Esophagus squamous epithelium (tissue), 5 donors: ENCODE measurements at places on chromosomes 7 and 10.

GRCh38 chr7:82241356-82241755, 202.2 kb downstream of the CACNA2D1 start:
- no peak overlapping the region for H3K27ac ChIP-seq
- no peaks in the 10 kb centered on the region for H3K27me3 ChIP-seq

DNA sequence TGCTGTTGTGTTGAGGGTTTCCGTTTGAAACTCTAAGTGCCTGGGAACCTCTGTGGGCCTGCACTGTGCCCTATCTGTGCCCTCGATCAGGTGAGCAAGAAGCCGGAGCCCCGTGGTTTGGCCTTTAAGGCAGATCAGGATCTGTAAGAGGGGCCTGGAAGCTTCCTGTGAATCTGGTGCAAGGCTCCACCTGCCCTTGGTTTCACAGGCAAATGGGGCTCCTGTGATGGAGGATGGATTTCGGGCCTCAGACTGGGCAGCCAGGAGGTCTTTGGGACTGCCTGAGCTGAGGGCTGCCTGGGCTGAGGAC, 21.6 kb downstream of the SCART1 start:
- no peaks in the 10 kb centered on the region for H3K36me3 ChIP-seq
- no peak overlapping the region for H3K27ac ChIP-seq
- H3K27me3 ChIP-seq = no peaks in the 10 kb centered on the region
- no peak overlapping the region for H3K4me3 ChIP-seq
- H3K4me1 ChIP-seq = no peaks in the 10 kb centered on the region

- H3K4me3 ChIP-seq = no peak overlapping the region
- H3K36me3 ChIP-seq = no peaks in the 10 kb centered on the region
- no peaks in the 10 kb centered on the region for H3K27me3 ChIP-seq
- no peaks in the 10 kb centered on the region for H3K4me1 ChIP-seq
- DNase-seq = no peak
- no peak overlapping the region for H3K27ac ChIP-seq
Observed at GRCh38 chr7:142485617-142486226, 227.9 kb upstream of the PRSS58 start.

GRCh38 chr7:95595746-95596197, 544 bp downstream of the PDK4 start:
- no peaks in the 10 kb centered on the region for H3K36me3 ChIP-seq
- peak overlapping the region; percentile 94 for H3K27ac ChIP-seq
- peaks cover 5% of the 10 kb centered on the region for H3K4me1 ChIP-seq
- H3K27me3 ChIP-seq = no peaks in the 10 kb centered on the region

DNA sequence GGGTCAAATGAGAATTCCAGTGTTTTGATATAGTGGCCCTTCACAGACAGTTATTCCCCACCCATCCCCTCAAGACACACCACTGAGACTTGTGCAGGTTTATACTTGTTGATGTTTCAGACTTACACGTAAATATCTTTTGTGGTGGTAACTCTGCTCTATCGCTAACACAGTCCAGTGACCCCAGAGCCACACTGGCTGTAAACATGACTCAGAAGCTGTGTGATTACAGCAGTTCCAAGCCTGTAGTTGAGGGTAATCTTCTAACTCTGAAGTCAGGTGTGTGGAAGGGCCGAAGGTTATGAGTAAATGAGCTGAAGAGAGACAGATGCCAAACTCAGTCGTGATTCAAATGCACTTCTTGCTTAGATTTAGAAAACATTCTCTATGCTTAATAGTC, 19.4 kb downstream of the NOBOX start:
- no peak for DNase-seq
- no peak overlapping the region for H3K4me3 ChIP-seq
- peaks cover 25% of the 10 kb centered on the region for H3K36me3 ChIP-seq
- peak overlapping the region; percentile 25 for H3K27ac ChIP-seq

GRCh38 chr10:13724484-13724883, 137.7 kb downstream of the PRPF18 start:
- peaks cover 3% of the 10 kb centered on the region for H3K4me1 ChIP-seq
- no peak for DNase-seq
- H3K4me3 ChIP-seq = no peak overlapping the region
- H3K27ac ChIP-seq = no peak overlapping the region

DNA sequence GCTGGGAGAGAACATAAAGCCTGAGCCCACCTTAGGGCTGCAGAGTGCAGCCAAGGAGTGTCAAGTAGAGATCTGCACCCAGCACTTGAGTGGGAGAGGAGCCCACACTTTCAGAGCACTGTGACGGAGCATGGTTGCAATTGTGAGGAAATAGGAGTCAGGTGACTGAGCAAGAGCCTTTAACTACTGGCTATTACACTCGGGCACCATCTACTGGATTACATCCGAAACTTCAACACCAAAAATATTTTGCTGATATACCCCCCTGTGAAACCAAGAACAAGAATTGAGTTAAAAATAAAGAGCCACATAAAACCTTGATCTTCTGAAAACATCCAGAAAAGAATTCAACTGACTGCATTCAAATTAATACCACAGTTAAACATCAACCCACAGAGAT, 657.9 kb downstream of the NXPH1 start:
- DNase-seq = no peak
- no peak overlapping the region for H3K4me3 ChIP-seq
- H3K27me3 ChIP-seq = no peaks in the 10 kb centered on the region
- no peak overlapping the region for H3K27ac ChIP-seq
- H3K4me1 ChIP-seq = no peaks in the 10 kb centered on the region

DNA sequence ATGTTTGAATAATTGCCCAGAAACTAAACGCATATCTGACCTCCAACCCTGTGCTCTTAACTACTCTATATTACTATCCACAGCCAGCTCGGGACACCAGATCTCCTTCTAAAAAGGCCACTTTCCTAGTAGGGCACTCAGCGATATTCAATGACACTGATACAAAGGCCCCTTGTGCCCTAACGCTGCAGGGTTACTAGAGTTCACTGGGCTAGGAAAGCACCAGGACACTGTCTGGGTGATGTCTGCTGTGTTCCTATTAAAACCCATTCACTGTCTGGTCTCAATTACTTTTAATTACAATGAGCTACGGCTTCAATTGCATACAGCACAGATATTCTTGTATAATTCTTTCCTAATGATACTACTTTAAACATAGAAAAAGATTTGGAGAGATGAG, 91.7 kb downstream of the SORCS1 start:
- H3K4me1 ChIP-seq = no peaks in the 10 kb centered on the region
- no peak for DNase-seq
- H3K4me3 ChIP-seq = no peak overlapping the region
- H3K27ac ChIP-seq = no peak overlapping the region

DNA sequence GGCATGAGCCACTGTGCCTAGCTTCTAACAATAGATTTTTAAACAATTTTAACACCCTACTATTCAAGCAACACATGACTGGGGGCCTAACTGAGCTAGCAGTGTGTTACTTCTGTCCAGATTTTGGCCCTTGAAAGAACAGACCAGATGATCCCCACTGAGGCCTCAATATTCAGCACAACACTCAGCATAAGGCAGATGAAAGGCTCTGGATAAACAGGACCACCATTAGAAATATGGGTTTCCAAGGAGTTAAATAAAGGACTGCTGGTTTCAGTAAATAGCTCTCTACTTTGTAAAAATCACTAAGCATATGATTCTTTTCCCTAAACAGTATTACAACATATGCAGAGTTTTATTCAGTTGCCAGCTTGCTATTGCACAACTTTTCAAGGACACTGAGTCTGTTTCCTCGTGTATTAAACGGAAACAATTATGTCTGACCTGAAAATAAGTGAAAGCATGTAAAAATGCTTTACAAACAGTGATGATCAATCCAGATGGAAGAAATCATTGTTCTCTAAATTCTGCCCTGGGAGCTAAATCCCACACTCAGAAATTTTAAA, 23.8 kb upstream of the FZD1 start:
- no peak for DNase-seq
- H3K36me3 ChIP-seq = no peaks in the 10 kb centered on the region
- H3K27me3 ChIP-seq = no peaks in the 10 kb centered on the region
- H3K27ac ChIP-seq = peak overlapping the region; percentile 11

DNA sequence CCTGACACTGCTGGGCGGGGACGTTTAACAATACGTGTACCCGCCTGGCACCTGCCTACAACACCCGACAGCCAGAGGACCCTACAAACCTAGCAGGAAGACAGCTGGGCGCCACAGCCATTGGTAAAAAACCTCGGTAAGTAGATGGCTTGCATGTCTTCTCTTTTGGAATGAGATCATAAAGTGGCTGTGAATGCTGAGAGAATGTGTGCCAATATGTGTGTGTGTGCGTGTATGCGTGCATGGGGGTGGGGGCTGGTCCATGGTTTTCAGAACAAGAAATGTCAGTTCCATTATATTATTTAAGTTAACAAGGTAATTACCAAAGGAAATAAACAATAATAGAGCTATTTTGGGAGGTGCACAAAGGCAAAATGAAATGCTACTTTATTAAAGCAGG, 39.2 kb downstream of the PAPOLB start:
- no peak overlapping the region for H3K4me3 ChIP-seq
- H3K27me3 ChIP-seq = no peaks in the 10 kb centered on the region
- DNase-seq = no peak
- H3K4me1 ChIP-seq = peaks cover 7% of the 10 kb centered on the region

DNA sequence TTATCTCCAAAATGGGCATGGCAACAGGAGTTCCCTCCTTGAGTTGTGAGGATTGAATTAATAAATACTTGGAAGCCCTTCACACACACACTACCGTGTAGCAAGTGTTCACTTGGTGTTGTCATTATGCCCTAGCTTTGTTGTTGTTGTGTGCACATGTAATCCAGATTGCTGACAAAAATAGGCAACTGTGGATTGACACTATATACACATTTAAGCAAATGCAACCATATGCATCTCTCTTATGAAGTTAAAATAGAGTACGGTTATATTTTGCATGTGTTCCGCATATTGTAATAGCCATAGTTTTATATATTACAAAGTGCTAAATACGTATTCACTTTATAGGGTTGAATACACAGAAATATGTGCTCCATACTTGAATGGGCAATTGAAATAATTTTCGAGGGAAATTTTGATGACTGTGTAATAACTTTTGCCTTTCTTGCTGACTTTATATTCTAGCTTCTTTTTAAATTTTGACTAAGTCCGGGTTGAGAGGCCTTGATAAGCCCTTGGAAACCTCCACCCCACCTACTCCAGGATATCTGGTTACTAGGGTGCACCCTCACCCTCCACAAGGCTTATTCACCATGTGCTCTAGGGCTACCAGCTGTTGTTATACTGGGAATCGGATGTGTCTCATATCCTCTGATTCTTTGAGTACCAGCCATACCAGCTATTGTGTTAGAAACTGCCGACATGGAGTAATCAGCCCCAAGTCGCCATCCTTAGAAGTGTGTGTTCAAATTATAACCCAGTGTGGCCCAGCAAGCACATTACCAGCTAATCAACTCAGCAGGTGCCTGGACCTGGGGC, 265.0 kb downstream of the CAMK1D start:
- no peaks in the 10 kb centered on the region for H3K36me3 ChIP-seq
- no peak overlapping the region for H3K27ac ChIP-seq
- no peak for DNase-seq
- no peaks in the 10 kb centered on the region for H3K4me1 ChIP-seq
- no peaks in the 10 kb centered on the region for H3K27me3 ChIP-seq

- no peak for DNase-seq
- no peaks in the 10 kb centered on the region for H3K36me3 ChIP-seq
- H3K27ac ChIP-seq = no peak overlapping the region
- no peak overlapping the region for H3K4me3 ChIP-seq
Observed at GRCh38 chr7:134477954-134478353, 19.1 kb upstream of the AKR1B1 start.

DNA sequence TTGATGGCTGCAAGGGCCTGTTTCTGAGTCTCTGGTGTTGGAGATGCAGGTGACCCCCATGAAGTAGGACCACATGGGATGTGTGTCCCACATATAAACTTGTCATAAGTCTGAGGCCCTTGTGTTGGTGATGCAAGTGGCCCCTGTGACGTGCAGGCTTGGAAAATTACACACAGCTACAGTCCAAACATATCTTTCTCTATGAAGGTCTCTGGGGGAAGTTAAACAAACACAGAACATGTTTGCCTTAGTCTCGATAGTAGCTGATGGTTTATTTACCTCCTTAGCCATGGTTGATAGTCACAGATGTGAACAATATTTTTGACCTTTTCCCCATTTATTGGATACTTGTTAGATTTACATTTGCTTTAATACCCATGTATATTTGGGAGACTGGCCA, 64.7 kb downstream of the ADCY1 start:
- H3K27me3 ChIP-seq = no peaks in the 10 kb centered on the region
- H3K27ac ChIP-seq = no peak overlapping the region
- no peaks in the 10 kb centered on the region for H3K36me3 ChIP-seq
- no peak for DNase-seq

GRCh38 chr10:117373823-117374505, 1.3 kb downstream of the PDZD8 start:
- H3K36me3 ChIP-seq = no peaks in the 10 kb centered on the region
- peak overlapping the region; percentile 90 for H3K27ac ChIP-seq
- no peaks in the 10 kb centered on the region for H3K27me3 ChIP-seq
- H3K4me3 ChIP-seq = peak overlapping the region; percentile 57

GRCh38 chr10:944034-944831, 12.7 kb upstream of the LARP4B start:
- H3K4me3 ChIP-seq = peak overlapping the region; percentile 43
- peak overlapping the region; percentile 87 for H3K27ac ChIP-seq
- no peaks in the 10 kb centered on the region for H3K36me3 ChIP-seq
- H3K4me1 ChIP-seq = peaks cover 4% of the 10 kb centered on the region
- no peak for DNase-seq
- H3K27me3 ChIP-seq = no peaks in the 10 kb centered on the region

DNA sequence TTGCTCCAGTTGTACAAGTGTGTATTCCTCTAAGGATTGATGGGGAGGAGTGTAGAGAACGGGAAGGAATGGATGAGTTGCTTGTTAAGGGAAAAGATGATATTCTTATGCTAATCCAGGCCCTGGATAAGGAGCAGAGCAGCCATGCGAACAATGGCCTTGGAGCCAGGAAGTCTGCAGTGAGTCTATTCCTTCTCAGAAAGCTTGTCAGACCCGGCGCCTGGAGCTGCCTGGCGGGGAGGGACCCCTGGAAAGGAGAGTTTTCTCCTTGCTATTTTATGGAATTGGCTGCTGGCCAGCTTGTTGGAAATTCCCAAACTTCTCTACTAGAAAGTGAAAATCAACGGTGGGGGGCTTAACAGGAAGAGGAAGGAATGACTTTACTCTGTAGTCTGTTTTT, 89.1 kb downstream of the MMRN2 start:
- H3K36me3 ChIP-seq = no peaks in the 10 kb centered on the region
- H3K4me3 ChIP-seq = no peak overlapping the region
- no peaks in the 10 kb centered on the region for H3K27me3 ChIP-seq
- no peaks in the 10 kb centered on the region for H3K4me1 ChIP-seq

- peaks cover 19% of the 10 kb centered on the region for H3K4me1 ChIP-seq
- no peaks in the 10 kb centered on the region for H3K36me3 ChIP-seq
- peak overlapping the region; percentile 74 for H3K27ac ChIP-seq
- H3K27me3 ChIP-seq = no peaks in the 10 kb centered on the region
- H3K4me3 ChIP-seq = peak overlapping the region; percentile 68
Observed at GRCh38 chr7:953547-954327, 743 bp downstream of the ADAP1 start.

DNA sequence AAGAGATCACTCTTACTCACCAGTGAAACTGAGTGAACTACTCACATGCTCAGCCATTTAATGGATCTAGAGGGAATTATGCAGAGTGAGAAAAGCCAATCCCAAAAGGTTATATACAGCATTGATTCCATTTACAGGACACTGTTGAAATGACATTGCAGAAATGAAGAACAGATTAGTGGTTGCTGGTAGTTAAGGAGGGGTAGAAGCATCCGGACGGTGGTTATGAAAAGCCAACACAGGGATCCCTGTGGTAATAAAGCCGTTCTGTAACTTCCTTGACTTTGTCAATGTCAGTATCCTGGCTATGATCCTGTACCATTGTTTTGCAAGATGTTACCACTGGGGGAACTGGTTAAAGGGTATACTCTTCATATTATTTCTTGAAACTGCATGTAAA, 253.4 kb downstream of the USP6NL start:
- no peak overlapping the region for H3K4me3 ChIP-seq
- H3K27me3 ChIP-seq = no peaks in the 10 kb centered on the region
- no peaks in the 10 kb centered on the region for H3K4me1 ChIP-seq
- H3K36me3 ChIP-seq = no peaks in the 10 kb centered on the region
- H3K27ac ChIP-seq = no peak overlapping the region
